EL (cell line): ENCODE measurements at places on chromosomes 4 and X.

DNA sequence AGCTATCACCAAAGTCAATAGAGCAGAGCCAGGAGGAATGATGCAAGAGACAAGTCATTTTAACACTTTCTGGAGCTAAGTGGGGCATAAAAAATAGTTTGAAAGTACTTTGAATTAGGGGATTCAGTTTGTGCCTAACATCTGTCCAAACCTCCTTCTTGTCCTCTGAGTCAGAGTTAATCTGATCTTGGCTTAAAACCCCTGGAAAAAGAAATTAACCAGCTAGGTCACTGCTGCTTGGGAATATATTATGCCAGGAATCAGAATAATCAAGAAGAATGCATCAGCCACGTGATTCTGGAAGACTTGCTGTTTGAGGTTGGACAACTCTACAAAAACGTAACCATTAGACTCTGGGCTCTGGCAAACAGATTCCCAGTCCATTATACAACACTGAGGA is 45.3 kb upstream of the EDA2R start:
- no peak for DNase-seq

GRCh38 chr4:46442963-46443362 is 53.0 kb upstream of the GABRA2 start:
- DNase-seq: no peak

DNA sequence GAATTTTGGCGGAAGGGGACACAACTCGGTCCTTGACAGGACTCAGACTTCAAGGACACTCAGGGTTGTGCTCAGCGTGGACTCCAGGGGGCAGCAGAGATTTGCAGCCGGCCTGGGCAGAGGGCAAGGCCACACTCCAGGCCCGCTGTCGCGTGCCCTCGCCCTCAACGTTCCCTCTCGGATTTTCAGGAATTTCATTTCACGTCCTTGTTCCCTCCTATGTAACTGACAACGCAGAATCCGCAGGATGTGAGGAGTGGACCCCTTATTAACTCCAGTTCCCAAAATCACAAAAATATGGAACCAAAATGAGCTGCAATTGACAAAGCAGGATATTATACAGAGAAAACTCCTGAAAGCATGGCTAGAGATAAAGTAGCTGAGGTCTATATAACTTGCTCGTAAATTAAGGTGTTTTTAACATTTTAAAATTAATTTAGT is 21.0 kb upstream of the DCTD start:
- DNase-seq: peak; percentile 76

DNA sequence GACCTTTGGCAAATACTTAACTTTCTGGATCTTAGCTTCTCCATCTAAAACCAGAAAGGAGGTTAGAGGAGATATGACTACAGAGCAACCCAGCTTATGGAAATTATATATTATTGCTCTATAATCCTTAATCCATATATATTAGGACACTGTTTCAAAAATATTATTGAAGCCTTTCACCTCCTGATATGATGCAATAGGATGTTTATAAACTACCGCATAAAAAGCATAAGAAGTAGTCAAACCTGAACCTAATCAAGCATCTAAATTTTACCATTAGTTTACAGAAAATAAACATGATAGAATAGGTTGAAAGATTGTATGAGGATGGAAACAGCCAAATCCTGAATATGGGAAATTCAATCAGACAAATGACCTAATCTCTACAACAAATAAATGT is 5.6 kb upstream of the FAM200B start:
- no peak for DNase-seq

DNA sequence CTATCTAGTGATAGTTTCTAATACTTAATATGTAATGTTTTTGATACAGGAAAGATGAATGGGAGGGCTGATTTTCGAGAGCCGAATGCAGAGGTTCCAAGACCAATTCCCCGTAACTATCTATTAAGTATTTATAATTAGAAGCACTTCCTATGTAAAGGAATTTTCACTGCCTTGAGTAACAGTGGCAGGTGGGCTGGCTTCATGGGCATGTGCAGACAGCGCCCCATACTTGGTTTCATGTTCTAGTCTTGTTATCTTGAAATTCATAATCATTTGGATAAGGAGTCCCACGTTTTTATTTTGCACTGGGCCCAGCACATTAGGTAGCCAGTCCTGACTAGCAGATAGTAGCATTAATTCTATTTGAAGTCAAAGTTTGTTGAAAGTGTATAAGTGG is 1.7 kb downstream of the OCIAD1 start:
- DNase-seq: no peak

- no peak for DNase-seq
Measured at GRCh38 chrX:3449287-3449686, 102.8 kb upstream of the MXRA5 start.

GRCh38 chr4:152559641-152560040 is 23.7 kb upstream of the FBXW7 start:
- DNase-seq: no peak

GRCh38 chr4:131251321-131251720 is 1897.8 kb upstream of the PCDH10 start:
- DNase-seq: no peak

- peak; percentile 90 for DNase-seq
Measured at GRCh38 chr4:1870578-1871443, at the start of gene NSD2. Gene NSD2 (plus strand): TSS chr4:1871393. CDS start chr4:1900655, 29,262 bp downstream.

DNA sequence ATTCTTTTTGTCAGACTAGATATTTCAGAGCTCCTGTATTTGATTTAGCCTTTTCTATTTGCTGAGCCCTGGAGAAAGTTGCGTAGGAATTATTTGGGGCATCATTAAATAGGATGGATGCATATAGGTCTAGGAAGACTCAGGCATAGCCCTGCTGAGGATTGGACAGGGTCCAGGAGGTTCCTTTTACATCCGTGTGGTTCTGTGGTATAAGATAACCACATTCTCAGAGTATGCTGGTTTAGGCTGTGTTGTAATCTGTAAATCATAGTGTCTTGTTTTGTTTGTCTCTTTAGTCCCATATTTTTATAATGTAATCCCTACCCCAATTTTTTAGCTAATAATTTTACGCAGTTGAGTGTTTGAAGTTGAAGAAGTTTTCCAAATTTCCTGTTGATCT is 513.7 kb downstream of the RPA4 start:
- DNase-seq: peak; percentile 34

DNA sequence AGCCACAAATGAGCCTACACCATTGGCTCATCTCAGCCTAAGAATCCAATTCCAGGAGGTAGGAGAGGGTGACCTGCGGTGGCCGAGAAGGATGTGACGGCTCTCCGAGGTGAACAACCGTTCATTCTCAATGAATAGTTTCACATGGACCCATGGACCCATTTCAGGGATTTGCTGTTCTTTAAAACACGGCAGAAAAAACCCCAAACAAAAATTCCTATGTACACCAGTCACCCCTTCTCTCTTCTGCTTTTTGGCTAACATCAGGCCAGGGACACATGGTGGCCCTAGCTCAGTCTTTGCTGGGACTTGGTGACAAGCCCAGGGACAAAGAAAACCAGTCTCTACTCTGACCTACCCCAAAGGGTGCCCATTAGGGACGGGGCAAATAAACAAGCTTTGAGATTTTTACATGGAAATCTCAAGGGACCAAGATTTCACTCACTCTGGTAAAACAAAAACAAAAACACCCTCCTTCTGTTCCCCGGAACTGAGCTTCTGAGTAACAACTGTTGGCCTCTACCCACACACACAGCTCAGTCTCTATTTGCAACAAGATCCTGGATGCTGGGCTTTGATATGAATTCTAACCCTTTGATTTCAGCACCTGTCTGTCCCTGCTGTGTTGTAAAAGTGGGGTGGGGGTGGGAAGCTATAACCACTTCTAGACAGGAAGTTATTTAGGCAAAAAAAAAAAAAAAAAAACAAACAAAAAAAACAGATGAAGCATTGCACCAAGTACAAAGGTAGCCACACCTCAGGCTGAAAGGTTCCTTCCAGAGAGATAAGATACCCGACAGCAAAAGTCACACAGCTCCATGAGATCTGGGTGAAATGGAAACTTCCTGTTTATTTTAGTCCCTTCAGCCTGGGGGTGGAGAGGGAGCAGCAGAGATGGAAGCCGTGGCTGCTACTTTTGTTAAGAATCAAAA is 49.0 kb downstream of the DDX3X start:
- DNase-seq: peak; percentile 17

DNA sequence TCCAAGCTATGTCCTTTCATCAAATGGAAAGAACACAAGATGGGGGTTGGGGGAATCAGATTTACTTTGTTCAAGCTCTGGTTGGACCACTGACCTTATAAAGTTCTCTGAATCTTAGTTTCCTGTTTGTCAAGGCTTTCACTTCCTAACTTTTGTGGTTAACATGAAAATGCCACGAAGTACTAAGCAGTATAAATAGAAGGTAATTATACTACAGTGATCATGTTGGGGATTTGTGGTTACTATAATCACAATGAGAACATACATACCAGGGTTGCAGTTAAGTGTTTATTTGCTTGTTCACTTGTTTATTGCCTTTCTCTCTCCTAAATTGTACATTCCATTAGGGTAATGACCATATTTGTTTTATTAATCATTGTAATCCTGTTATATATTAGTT is 53.2 kb downstream of the SPRY1 start:
- peak; percentile 54 for DNase-seq

- no peak for DNase-seq
Measured at GRCh38 chrX:151912780-151913179, at the start of gene MAGEA4. Gene MAGEA4 (plus strand): TSS chrX:151912889. CDS start chrX:151923665, 10,776 bp downstream.

- no peak for DNase-seq
Measured at GRCh38 chrX:122439831-122440230, 744.2 kb upstream of the GRIA3 start.

- DNase-seq: no peak
Measured at GRCh38 chrX:7083021-7083420, 64.5 kb upstream of the STS start.

DNA sequence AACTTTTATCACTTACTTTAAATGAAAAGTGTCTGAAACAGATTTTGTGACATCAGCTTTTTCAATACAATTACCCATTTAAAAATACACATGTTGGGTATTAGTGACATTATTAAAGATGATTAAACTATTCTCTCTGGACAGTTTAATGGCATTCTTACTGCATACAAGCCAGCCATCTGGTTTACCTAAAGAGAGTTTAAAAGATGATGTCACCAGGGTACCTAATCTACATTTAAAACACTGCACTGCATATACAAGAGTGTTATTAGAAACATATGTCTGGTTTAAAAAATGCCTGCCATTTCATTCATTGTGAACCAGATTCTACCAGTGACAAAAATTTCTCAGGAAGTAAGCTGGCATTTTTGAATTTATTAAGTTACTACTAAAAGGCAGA is 919.1 kb downstream of the ADGRL3 start:
- DNase-seq: no peak
